ENCODE measurements at places on chromosomes 1 and 21.

DNA sequence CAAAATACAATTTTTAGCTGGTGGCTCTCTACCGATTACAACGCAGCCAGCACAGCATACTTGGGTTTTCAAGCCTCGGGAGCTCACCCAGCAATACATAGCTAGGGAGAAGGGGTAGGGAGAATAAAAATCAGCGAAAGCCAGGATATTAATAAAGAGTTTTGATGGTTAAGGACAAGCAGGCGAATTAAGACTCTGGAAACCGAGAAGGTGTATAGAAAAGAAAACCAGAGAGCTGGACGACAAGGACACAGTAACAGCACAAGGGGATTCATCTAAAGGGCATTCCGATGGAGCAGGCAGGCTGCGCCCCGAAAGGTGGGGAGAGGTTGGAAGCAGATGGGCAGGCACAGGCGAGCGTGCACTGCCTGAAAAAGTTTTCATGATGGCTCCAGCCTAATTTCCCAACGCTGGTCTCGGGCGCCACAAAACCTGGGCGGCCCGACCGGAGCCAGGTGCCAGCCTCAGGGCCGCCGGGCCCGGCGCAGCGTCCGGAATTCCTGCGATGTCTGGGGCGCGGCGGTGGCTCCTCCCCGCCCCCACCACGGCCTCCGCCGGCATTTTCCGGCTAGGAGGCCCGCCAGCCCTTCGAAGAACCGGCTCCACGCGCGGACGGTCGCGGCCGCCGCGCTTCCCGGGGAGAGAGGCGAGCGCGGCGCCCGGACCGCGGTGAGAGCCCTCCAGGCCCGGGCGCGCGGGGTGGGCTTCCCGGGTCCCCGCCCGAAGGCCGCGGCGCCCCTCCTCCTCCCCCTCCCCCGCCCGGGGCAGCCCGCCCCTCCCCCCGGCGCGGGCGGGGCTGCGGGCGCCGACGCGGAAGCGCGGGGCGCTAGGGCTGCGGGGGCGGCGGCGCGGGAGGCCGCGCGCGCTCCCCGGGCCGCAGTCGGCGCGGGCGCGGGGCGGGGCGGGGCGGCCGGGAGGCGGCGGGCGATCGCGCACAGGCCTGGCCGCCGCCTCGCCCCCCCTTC, 774 bp upstream of the DYRK1A start:
- DNase-seq: peak; percentile 53

- no peak for DNase-seq
These were observed 35.7 kb upstream of the MYSM1 start for GRCh38 chr1:58735586-58735985.

- DNase-seq: no peak
These were observed 49.7 kb downstream of the APP start for GRCh38 chr21:26120828-26121227.

- DNase-seq: no peak
These were observed 70.9 kb upstream of the S1PR1 start for GRCh38 chr1:101165954-101166353.

- DNase-seq: peak; percentile 40
These were observed 9.7 kb upstream of the SHCBP1L start for GRCh38 chr1:182962554-182963115.

GRCh38 chr1:9316080-9316444, 23.4 kb downstream of the SPSB1 start:
- DNase-seq: no peak

GRCh38 chr21:42668298-42668992, 15.0 kb downstream of the PDE9A start:
- DNase-seq: no peak

- no peak for DNase-seq
These were observed 132.5 kb upstream of the CACHD1 start for GRCh38 chr1:64337475-64337874.

- DNase-seq: no peak
These were observed 39.9 kb downstream of the CRYAA start for GRCh38 chr21:43208561-43209332.

DNA sequence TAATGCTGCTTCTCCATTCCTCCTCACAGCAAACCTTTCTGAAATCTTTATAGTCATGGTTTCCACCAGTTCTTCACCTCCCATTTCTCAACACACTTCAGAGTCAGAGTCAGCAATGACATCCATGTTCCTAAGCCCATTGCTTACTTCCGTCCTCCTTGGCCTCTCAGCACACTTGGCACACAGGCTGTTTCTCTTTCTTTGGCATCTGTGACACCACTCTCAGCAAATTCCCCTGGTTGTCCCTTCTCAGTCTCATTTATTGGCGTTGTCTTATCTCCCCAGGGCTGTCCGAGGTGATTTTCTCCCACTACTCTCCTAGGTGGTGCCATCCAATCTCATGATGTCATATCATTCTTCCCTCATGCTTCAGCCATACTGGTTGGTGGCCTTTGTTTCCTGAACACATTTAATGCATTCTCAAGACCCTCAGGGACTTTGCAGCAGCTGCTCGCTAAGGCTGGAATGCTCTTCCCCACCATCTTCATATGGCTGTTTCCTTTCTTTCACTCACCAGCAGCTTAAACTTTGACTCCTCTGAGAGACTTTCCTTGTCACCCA, 3.3 kb upstream of the LGALS8 start:
- no peak for DNase-seq

- DNase-seq: no peak
These were observed 23.4 kb upstream of the PRRX1 start for GRCh38 chr1:170640581-170640980.

GRCh38 chr1:152109231-152109997, 5.8 kb downstream of the TCHH start:
- DNase-seq: no peak

GRCh38 chr1:207836591-207837347, 74.2 kb downstream of the CD34 start:
- DNase-seq: no peak

GRCh38 chr1:157040802-157041201, 4.7 kb downstream of the ARHGEF11 start:
- peak; percentile 37 for DNase-seq

DNA sequence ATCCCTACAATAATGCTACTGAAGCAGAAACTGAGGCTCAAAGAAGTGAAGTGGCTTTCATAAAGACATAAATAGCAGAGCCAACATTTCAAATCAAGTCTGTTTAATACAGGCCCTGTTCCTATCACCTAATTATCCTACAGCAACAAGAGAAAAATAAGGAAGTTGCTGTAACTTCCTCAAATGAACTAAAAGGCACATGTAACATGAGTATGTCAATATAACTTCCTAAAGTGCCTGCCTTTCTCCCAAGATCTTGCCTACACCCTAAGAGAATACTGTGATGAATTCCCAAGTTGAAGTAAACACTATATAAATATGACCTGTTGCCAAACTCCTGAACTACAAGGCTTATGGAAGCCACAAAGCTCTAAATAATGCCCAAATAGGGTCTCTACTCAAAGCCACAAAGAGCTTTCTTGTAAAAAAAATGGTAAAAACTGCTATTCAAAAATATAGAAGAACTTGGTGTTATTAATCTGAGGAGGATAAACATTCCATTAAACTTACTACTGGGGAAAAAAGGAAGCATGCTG, 8.6 kb downstream of the BEND5 start:
- DNase-seq: peak; percentile 18

DNA sequence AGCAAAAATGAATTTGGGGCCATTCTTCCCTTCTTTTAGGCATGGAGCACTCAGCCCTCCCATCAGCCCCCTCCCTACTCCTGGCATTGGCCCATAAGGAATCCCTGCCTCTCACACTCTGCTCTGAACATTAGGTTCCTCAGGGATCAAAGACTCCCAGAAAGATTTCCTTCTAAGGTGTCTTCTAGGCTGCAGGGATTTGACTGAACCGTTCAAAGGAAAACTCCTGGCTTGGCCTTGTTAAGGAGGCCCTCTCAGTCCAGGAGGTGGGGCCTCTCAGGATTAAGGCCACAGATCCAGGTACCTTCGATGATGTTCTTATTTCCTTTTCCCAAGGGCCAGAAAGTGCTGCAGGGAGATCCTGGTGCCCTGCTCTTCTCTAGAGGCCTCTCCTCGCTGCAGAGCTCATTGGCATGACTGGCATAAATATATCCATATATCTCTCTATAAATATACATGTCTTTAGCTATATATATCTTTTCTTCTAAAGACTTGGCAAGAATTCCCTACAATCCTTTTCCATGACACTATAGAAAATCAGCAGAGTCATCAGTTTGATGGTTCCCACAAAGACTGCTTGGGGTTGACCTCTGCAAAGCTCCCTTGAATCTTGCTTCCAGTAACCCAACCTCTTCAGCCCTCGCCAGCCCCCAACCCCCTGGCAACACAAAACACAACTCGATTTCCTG, 59.1 kb downstream of the PLXNA2 start:
- DNase-seq: no peak
